ENCODE measurements at places on chromosomes 2 and 18.

- no peak for DNase-seq
These were observed 60.3 kb upstream of the UPP2 start for GRCh38 chr2:158041400-158041799.

DNA sequence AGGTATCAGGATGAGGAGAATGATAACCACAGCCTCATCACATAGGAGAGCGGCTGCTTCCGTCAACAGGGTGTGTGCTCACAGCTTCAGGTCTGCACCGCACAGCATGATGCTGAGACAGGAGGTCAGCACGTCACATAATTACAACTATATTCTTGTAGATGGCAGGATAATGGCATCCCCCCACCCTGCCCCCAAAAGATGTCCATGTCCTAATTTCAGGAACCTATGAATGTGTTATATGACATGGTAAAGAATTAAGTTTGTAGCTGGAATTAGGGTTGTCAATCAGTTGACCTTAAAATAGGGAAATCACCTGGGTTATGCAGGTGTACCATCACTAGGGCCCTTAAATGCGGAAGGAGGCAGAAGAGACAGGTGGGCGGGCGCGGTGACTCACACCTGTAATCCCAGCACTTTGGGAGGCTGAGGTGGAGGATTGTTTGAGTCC lies 73.9 kb downstream of the ARL4C start:
- DNase-seq, result peak; percentile 40

GRCh38 chr18:53503914-53504441 lies 720.5 kb downstream of the MBD2 start:
- DNase-seq, result no peak

DNA sequence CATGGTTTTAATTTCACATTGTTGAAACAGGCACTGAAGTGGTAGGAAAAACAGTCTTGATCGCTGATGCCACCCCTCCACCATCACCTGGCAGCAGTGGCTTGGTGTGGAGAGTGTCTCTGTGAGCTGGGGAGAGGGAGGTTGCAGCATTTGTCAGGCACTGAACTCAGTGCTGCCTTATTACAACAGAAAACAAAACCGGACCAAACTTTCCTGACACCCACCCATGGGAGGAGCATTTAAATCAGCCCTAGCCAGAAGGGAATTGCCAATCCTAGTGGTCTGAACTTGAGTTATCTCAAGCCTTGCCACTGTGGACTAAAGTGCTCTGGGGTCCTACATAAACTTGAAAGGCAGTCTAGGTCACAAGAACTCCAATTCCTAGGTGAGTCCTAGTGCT lies 103.0 kb upstream of the LGALSL start:
- DNase-seq, result no peak
